ENCODE measurements at places on chromosomes 7 and 10. TPM values are rescaled to one million over a fixed set of nuclear protein-coding genes. Genes with fewer than 3 reads are reported as not detected.

DNA sequence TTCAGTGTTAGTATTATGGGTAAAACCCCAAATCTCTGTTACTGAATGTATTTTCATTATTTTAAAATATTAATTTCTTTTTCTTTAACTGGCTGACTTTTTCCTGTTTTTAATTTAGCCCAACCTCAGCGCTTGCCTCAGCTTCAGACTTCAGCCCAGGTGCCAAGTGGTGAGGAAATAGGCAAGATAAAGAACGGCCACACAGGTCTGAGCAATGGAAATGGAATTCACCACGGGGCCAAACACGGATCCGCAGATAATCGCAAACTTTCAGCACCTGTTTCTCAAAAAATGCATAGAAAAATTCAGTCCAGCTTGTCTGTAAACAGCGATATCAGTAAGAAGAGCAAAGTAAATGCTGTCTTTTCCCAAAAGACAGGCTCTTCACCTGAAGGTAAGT is 57.5 kb downstream of the MDFIC start:
- no peaks in the 10 kb centered on the region for H3K4me1 ChIP-seq
- no peaks in the 10 kb centered on the region for H3K36me3 ChIP-seq
- DNase-seq, result peak; percentile 45
- H3K27me3 ChIP-seq, result no peaks in the 10 kb centered on the region
- no peak overlapping the region for H3K27ac ChIP-seq

- peaks cover 2% of the 10 kb centered on the region for H3K4me1 ChIP-seq
- DNase-seq, result no peak
- H3K27me3 ChIP-seq, result no peaks in the 10 kb centered on the region
- H3K27ac ChIP-seq, result no peak overlapping the region
- H3K36me3 ChIP-seq, result no peaks in the 10 kb centered on the region
Measured at GRCh38 chr7:129671266-129671665, 59.7 kb downstream of the NRF1 start.

DNA sequence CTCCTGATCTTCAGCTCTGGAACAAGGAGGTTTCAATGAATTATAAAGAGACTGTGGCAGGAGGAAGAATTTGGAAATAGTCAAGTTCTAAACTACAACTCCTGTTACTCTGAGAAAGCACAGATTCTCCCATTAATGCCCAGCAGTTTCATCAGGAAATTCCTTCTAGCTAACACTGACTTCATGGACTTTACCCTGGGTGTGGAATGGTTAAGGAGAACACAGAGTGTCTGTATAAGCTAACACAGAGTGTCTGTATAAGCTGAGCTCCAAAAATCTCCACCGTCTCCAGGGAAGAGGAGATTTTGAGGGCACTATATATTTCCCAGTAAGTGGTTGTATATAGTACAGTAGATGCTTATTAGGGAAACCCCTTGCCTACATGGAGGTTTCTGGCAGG is 675.5 kb downstream of the XPNPEP1 start:
- no peak overlapping the region for H3K4me3 ChIP-seq
- no peak overlapping the region for H3K27ac ChIP-seq
- H3K27me3 ChIP-seq, result no peaks in the 10 kb centered on the region
- no peak for DNase-seq
- H3K36me3 ChIP-seq, result no peaks in the 10 kb centered on the region
- H3K4me1 ChIP-seq, result no peaks in the 10 kb centered on the region

DNA sequence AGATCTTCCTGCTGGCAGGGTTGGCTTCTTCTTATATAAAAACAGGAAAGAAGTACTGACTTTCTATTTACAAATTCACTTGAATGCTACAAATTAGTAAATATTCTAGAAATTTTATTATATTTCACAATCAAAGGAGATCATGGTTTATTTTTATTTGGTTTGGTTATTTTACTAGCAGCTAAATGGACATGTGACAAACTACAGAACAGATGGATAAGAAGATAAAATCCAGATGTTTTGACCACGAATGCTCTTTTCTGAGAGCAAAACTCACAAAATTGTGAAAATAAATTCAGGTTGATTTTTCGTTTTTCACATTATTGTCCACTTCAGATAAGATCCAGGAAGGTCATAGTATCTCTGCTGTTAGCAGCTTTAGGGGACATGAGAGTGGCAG is 55.4 kb downstream of the CACNA2D1 start:
- H3K4me3 ChIP-seq, result no peak overlapping the region
- no peak for DNase-seq
- no peaks in the 10 kb centered on the region for H3K27me3 ChIP-seq
- no peaks in the 10 kb centered on the region for H3K36me3 ChIP-seq

Gene ATRNL1
- polyA plus RNA-seq, result 8.1 TPM

Gene NPY4R2
- polyA plus RNA-seq, result not detected

DNA sequence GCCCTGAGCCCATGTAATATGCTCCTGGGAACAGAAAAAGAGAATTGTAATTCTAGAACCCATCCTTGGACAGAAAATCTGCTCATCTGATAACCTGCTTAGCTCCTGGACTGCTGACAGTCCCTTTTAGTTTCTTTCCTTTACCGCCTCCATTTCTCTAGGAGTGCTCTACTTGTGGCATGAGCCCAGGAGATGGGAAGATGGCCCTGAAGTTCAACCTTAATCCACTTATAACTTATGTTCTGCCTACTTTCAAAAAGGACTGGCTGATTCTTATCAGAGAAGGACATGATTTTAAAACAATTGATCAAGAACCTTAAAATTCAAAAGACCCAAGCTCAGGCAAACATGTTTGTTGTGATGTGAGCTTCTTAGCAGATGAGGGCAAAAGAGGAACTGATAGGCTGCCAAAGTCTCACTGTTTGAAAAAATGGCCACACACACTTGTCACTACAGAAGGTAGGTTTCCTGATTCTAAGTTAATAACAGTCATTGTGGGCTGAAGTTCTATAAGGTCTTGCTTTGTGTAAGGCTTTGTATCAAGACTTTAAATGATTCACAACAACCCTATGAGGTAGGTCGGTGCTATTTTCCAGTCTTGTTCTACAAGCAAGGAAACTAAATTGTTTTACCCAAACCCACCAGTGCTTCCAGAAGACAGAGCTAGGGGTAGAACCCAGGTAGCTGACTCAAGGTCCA is 94.3 kb upstream of the AFAP1L2 start:
- no peaks in the 10 kb centered on the region for H3K36me3 ChIP-seq
- H3K4me1 ChIP-seq, result peaks cover 19% of the 10 kb centered on the region
- no peaks in the 10 kb centered on the region for H3K27me3 ChIP-seq
- DNase-seq, result no peak

- no peak overlapping the region for H3K27ac ChIP-seq
- H3K27me3 ChIP-seq, result no peaks in the 10 kb centered on the region
- H3K4me1 ChIP-seq, result no peaks in the 10 kb centered on the region
- no peak overlapping the region for H3K4me3 ChIP-seq
- DNase-seq, result no peak
- no peaks in the 10 kb centered on the region for H3K36me3 ChIP-seq
Measured at GRCh38 chr7:68313806-68314205, 1284.5 kb upstream of the AUTS2 start.

DNA sequence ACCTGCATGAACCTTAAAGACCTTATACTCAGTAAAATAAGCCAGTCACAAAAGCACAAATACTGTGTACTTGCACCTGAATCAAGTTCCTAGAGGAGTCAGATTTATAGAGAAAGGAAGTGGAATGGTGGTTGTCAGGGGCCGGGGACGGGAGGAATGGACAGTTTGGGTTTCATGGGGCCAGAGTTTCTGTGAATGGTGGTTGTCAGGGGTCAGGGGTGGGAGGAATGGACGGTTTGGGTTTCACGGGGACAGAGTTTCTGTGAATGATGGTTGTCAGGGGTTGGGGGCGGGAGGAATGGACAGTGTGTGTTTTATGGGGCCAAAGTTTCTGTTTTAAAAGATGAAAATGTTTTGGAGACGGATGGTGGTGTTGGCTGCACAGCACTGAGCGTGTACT is 260.0 kb upstream of the MKI67 start:
- no peaks in the 10 kb centered on the region for H3K4me1 ChIP-seq
- no peak for DNase-seq
- H3K4me3 ChIP-seq, result no peak overlapping the region
- no peaks in the 10 kb centered on the region for H3K36me3 ChIP-seq
- H3K27me3 ChIP-seq, result no peaks in the 10 kb centered on the region
- H3K27ac ChIP-seq, result no peak overlapping the region

DNA sequence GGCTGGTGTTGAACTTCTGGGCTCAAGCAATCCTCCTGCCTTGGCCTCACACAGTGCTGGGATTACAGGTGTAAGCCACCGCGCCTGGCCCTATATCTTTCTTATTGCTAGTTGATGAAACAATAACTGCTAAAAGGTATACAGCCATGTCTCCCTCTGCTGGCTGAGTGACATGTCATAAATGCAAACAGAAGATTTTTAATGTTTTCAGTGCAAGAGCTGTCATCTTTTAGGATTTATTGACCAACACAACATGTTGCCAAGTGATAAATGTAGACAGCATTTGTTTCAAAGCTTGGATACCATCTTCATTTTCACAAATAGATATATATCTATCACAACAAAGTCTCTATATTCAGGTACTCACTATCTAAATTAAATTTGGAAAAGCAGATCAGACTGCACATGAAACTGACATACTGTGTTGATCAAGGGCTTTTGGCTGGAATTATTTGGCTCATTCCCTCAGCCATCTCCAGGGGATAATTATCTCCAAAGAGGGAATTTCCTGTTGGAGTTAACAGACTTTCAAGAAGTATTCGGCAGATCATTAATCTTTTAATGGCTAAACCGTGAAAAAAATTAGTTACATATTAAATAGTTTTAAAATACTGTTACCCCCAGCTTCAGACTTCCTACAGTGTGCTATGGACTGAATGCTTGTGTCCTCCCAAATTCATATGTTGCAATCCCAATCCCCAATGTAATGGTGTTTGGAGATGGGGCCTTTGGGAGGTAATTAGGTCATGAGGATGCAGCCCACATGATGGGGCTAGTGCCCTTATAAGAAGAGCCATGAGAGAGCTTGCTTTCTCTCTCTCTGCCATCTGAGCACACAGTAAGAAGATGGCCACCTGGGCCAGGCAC is 41.3 kb upstream of the SRPK2 start:
- no peak for DNase-seq
- no peaks in the 10 kb centered on the region for H3K4me1 ChIP-seq
- no peak overlapping the region for H3K27ac ChIP-seq
- H3K27me3 ChIP-seq, result no peaks in the 10 kb centered on the region
- H3K4me3 ChIP-seq, result no peak overlapping the region

DNA sequence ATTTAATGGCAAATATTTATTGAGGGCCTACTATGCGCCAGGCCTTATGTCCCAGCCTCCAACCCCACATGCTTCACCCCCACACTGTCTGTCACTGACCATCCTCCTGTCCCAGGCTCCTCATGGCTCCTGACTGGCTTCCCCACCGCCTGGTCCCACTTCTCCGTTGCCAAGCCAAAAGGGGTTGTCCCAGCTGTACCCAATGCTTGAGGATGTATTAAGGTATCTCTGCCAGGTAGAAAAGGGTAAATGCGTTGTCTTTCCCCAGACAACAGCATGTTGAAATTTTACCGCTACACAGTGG is 168.8 kb upstream of the FRMD4A start:
- H3K27me3 ChIP-seq, result no peaks in the 10 kb centered on the region
- H3K36me3 ChIP-seq, result no peaks in the 10 kb centered on the region
- no peak overlapping the region for H3K27ac ChIP-seq
- no peaks in the 10 kb centered on the region for H3K4me1 ChIP-seq

- DNase-seq, result no peak
- no peaks in the 10 kb centered on the region for H3K4me1 ChIP-seq
- H3K27ac ChIP-seq, result no peak overlapping the region
- no peaks in the 10 kb centered on the region for H3K36me3 ChIP-seq
- H3K4me3 ChIP-seq, result no peak overlapping the region
- H3K27me3 ChIP-seq, result no peaks in the 10 kb centered on the region
Measured at GRCh38 chr7:155983176-155983815, 171.0 kb upstream of the SHH start.

Gene MSMB
- not detected for polyA plus RNA-seq

Gene ABCC2
- polyA plus RNA-seq, result 0.63 TPM

Gene SHTN1
- 16.3 TPM for polyA plus RNA-seq

- H3K27me3 ChIP-seq, result no peaks in the 10 kb centered on the region
- DNase-seq, result no peak
- H3K4me1 ChIP-seq, result peaks cover 4% of the 10 kb centered on the region
- no peaks in the 10 kb centered on the region for H3K36me3 ChIP-seq
Measured at GRCh38 chr7:148238761-148239325, 351.7 kb upstream of the C7orf33 start.

- no peak overlapping the region for H3K4me3 ChIP-seq
- H3K27me3 ChIP-seq, result no peaks in the 10 kb centered on the region
- H3K36me3 ChIP-seq, result no peaks in the 10 kb centered on the region
- H3K4me1 ChIP-seq, result no peaks in the 10 kb centered on the region
- no peak overlapping the region for H3K27ac ChIP-seq
Measured at GRCh38 chr10:77574438-77574837, 63.2 kb downstream of the KCNMA1 start.

Gene FAM107B
- 10.2 TPM for polyA plus RNA-seq

Gene TAS2R3
- polyA plus RNA-seq, result 0.17 TPM

DNA sequence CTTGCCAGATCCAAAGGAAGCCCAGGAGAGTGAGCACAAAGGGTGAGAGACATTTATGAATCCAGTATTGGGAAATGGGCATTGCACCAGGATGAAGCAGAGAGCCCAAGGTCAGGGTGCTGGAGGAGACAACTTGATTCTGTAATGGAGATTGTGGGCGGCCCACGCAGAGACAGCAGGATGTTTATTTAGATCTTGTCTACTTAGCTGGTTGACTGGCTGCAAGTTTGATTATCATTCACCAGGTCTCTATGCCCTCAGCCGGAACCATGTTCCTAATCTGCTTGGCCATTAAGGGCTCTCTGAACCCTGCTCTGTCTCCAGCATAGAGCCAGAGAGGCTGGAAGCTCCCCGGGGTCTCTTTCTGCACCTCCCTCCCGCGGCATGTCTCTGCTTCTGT is 188.7 kb downstream of the PLXNA4 start:
- H3K4me1 ChIP-seq, result peaks cover 13% of the 10 kb centered on the region
- no peak overlapping the region for H3K4me3 ChIP-seq
- no peaks in the 10 kb centered on the region for H3K36me3 ChIP-seq
- DNase-seq, result no peak

Gene WDR86
- 0.77 TPM for polyA plus RNA-seq

DNA sequence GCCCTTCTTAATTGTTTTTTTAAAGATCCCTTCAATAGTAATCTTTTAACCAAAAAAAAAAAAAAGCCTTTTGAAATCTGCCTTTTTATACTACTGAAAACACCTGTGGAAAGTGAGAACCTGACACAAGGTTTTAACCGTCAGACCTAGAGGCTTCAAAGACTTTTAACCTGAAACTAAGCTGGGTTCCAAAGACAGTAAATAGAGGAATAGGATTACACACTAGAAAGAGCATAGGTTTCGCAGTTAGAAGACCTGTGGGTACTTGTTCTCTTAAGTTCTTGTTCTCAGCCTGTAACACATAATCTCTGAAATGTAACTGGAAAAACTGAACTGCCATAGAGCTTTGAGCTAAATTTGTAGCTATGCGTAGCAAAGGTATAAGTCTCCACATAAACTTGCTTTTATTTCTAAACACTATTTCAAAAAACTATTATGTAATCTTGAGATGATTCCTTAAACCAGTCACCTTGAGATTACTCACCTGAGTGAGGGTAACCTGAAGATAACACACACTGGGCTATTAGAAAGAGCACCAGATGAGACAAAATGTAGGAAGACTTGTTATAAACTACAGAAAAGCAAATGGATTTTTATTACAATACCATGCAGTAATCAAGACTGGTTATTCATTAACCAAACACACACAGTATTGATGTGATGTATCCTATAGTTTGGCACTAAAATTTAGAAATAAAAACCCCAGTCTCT is 196.6 kb upstream of the FRMD4A start:
- H3K27ac ChIP-seq, result no peak overlapping the region
- no peaks in the 10 kb centered on the region for H3K27me3 ChIP-seq
- H3K4me3 ChIP-seq, result no peak overlapping the region
- H3K4me1 ChIP-seq, result peaks cover 2% of the 10 kb centered on the region
- no peak for DNase-seq

GRCh38 chr10:44384601-44385025 is 284 bp downstream of the CXCL12 start:
- H3K27ac ChIP-seq, result peak overlapping the region; percentile 46
- DNase-seq, result no peak
- H3K27me3 ChIP-seq, result no peaks in the 10 kb centered on the region
- H3K36me3 ChIP-seq, result no peaks in the 10 kb centered on the region
